ENCODE measurements at places on chromosomes 2 and 18. TPM values are rescaled to one million over a fixed set of nuclear protein-coding genes. Genes with fewer than 3 reads are reported as not detected.

- H3K4me3 ChIP-seq, result no peak overlapping the region
- DNase-seq, result no peak
- peaks cover 15% of the 10 kb centered on the region for H3K36me3 ChIP-seq
- no peaks in the 10 kb centered on the region for H3K27me3 ChIP-seq
- H3K4me1 ChIP-seq, result peaks cover 19% of the 10 kb centered on the region
- peak overlapping the region; percentile 6 for H3K27ac ChIP-seq
These were observed 82.3 kb downstream of the ANTXR1 start for GRCh38 chr2:69095305-69095704.

DNA sequence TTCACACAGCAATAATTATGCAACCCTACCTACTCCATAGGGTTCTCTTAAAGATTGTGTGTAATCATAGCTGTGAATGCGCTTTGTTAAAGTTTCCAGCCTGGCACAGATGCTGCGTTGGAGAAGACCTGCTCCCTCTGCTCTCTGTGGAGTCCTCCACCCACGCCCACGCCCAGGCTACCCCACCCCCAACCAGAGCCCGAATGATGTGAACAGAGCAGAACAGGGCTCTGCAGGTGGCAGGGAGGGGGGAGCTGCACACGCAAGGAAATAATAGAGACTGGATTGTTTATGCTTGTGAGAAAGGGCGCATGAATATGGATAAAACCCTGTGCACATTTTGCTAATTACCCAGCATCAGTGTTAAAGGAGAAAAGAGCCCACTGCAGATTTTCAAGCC, 447.5 kb downstream of the BCL11A start:
- H3K4me3 ChIP-seq, result no peak overlapping the region
- H3K36me3 ChIP-seq, result no peaks in the 10 kb centered on the region
- no peak overlapping the region for H3K27ac ChIP-seq
- H3K27me3 ChIP-seq, result no peaks in the 10 kb centered on the region

REG3G gene
- not detected for total RNA-seq

TLX2 gene
- total RNA-seq, result not detected

SCN9A gene
- 3.8 TPM for total RNA-seq

POMC gene
- total RNA-seq, result 1.2 TPM

DHRS9 gene
- 0.95 TPM for total RNA-seq
